ENCODE measurements at places on chromosomes 12 and 14.

- no peak for DNase-seq
Observed at GRCh38 chr12:88904705-88905104, 324.4 kb upstream of the KITLG start.

DNA sequence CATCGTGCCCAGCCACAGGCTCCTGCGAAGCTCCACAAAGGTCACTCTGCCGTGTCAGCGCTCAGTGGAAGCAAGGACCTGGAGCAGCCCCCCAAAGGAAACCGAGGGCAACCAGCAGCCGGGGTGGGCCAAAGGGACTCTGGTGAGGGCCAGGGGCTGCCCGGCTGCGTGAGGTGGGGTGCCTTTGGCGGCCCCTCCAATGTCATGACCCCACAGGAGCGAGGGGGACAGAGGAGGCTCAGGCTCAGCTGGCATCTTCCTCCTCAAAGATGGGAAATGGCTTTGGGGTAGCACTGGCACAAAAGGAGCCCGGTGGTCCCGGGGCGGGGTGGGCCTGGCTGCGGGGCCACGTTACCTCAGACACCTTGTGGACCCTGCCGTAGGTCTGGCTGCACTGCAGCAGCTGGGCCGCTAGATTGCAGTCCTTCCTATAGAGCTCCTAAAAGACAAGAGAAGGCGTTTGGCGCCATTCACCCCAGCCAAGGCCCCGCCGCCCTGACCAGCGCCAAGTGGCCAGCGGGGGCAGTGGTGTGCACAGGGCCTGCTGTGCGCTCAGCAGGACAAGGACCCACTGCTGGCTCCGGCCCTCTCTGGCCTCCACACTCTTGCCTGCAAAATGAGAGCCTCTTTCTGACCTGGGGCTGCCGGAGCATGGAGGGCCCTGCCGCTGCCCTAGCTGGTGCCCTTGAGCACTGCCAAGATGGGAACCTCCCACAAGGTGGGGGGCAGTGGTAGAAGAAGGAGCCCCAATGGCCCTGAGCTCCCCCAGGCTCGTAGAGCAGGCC is 46.9 kb downstream of the BEGAIN start:
- DNase-seq = peak; percentile 25

GRCh38 chr14:89767861-89768268 is 186.7 kb downstream of the EFCAB11 start:
- peak; percentile 40 for DNase-seq

- no peak for DNase-seq
Observed at GRCh38 chr14:94050231-94050880, 24.2 kb downstream of the OTUB2 start.

DNA sequence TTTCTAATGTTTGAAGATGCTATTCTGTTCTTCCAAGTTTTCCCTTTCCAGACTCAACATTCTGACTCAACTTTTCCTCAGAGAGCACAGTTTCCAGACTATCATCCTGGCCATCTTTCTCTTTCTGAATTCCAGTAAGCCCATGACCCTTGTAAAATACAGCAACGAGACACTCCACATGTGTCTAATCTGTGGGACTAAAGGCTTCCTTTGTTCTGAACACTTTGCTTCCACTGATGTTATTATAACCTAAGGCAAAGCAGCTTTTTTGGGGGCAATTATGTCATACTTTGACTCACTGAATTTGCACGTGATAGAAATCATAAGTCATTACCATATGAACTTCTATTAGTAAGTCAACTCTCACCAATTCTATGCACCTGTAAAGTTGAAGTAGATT is 6.3 kb upstream of the ART4 start:
- no peak for DNase-seq

DNA sequence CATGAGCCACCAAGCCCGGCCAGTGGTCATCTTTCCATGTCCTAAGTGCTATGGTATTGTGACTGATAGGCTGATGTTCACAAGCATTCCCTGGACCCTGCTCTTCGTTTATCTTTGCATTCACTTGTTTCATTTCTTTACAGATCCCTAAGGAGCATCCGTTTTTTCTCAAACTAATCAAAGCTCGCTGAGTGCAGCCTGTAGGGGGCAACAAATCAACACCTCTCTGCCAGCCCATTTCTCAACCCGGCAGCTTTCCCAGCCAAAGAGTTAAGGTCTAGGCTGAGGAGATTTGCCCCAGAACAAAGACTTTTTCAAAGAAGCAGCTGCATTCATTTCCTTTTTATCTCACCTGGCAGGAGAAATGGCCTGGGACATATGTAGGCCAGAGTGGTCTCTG is 12.1 kb downstream of the SIRT4 start:
- DNase-seq = peak; percentile 36

GRCh38 chr12:18992336-18992735 is 137.2 kb upstream of the PLEKHA5 start:
- DNase-seq = no peak

GRCh38 chr14:59116984-59117415 is 71.5 kb upstream of the DAAM1 start:
- no peak for DNase-seq

- peak; percentile 28 for DNase-seq
Observed at GRCh38 chr12:116319898-116320621, 42.6 kb upstream of the MED13L start.

DNA sequence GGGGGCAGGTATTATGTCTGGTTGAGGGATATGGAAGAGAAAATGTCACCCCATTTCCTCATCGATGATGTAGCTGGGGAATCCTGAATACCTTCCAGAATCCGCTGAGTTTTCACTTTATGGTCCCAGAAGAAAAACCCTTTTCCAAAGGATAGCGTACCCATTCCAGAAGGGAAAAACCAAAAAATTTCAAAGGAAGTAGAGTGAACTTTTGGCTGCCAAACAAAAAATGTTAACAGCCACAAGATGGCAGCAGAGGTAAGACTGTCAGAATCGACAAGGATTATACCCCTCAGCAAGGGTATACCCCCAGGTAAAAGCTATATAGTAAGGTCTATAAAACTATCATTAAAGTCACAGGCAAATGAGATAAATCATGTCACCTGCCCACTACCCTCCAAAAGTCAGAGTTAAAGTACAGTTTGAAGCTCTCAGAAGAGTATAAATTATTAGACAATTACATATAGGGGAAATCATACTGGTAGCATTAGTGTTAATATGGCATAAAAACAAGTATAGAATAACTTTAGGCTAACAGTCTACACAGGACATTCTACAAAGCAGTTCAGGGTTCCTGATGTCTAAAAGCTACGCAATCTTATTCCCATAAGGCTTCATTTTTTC is 18.0 kb downstream of the ACIN1 start:
- peak; percentile 13 for DNase-seq

GRCh38 chr14:79134361-79134760 is 964.2 kb downstream of the NRXN3 start:
- DNase-seq = no peak

GRCh38 chr14:32307881-32308582 is 21.1 kb upstream of the AKAP6 start:
- no peak for DNase-seq

GRCh38 chr14:96038558-96038919 is 623 bp upstream of the C14orf132 start:
- no peak for DNase-seq

- no peak for DNase-seq
Observed at GRCh38 chr12:42361909-42362646, 36.1 kb downstream of the PPHLN1 start.

DNA sequence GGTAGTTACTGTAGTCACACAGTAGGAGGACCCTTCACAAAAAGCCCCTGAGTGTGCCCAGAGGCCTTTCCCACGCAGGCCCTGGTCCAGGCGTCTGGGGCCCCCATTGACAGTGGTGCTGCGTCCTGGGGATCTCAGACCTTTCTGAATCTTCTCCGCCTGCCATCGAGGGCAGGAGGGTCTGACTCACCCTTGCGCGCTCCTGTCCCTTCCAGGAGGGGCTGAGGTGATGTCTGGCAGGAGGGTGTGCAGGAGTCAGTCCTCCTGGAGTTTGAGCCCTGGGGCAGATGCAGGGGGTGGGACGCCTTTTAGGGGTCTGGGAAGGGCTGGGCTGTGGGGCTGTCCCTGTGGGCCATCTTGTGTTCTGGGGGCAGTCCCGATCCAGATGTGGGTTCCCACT is 386.8 kb downstream of the TMEM121 start:
- no peak for DNase-seq

GRCh38 chr12:86349196-86349595 is 93.0 kb upstream of the MGAT4C start:
- DNase-seq = no peak

- no peak for DNase-seq
Observed at GRCh38 chr14:36654794-36655381, 6.8 kb upstream of the PAX9 start.

GRCh38 chr14:42848652-42849051 is 1242.0 kb downstream of the LRFN5 start:
- DNase-seq = no peak

DNA sequence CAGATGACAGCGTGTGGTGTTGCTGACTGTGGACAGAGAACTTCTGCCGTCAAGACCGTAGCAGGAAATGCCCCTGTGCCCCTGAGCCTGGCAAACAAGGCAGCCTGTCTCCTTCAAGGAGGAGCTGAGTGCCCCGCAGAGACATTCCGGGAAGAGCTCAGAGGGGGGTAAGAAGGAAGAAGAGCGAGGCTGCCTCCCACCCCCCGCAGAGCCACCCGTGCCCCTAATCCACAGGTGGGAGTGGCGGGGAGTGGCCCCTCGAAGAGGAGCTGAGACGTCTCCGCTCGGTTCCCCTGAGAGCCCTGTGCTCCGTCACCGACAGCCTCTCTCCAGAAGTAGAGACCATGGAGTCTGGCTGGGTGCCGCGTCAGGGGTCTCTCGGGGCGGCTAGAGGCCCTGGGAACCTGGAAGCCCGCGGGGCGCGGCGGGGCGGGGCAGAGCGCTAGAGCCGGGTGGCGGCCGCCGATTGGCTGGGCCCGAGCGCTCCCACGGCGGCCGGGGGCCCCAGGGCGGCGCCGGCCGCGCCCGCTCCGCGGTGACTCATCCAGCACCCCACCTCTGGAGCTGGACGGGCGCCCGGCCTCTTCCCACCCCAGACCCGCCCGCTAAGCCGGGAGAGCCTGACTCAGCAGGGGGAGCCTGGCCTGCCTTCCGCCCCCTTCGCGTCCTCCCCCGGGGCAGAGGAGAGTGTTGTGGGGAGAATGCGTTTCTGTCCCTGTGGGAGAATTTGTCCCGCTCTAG is 25.2 kb upstream of the KRT78 start:
- DNase-seq = peak; percentile 93

DNA sequence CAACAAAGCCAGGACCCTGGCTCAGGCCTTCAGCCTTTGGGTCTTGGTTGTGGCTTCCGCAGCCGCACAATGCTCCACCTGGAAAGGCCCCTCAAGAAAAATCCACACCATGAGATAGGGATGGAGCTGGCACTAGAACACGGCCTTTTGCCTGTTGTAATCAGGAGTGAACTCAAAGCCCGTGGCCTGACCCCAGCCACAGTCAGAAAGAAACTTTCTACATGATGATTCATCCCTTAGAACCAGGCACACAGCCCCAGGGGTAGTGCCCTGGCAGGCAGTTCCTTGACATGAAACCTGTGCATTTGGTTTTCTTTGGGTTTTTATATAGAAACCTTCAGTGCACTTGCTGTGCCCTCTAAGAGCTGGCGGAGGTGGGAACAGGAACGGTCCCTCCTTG is 5.1 kb downstream of the CLMN start:
- DNase-seq = peak; percentile 43

- DNase-seq = no peak
Observed at GRCh38 chr12:127548123-127548553, 718.8 kb upstream of the TMEM132C start.

DNA sequence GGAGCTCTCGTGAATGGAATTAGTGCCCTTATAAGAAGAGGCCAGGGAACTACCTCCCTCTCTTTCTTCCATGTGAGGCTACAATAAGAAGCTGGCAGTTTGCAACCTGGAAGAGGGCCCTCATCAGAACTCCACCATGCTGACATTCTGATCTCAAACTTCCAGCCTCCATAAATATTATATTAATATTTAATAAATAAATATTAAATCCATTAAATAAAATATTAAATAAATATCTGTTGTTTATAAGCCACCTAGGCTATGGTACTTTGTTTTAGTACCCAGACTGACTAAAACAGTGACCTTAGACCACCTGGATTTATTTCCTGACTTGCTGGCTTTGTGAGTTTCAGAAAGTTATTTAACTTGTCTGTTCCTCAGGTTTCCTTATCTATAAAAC is 49.9 kb downstream of the ZNF641 start:
- no peak for DNase-seq

GRCh38 chr12:43331935-43332334 is 220.1 kb downstream of the ADAMTS20 start:
- DNase-seq = no peak

GRCh38 chr12:28424965-28425364 is 234.7 kb downstream of the CCDC91 start:
- DNase-seq = no peak

- DNase-seq = no peak
Observed at GRCh38 chr12:75819512-75819911, 212.1 kb downstream of the PHLDA1 start.

- DNase-seq = no peak
Observed at GRCh38 chr14:66046035-66046434, 440.1 kb upstream of the CCDC196 start.

GRCh38 chr14:36221112-36221511 is 44.6 kb upstream of the PTCSC3 start:
- no peak for DNase-seq

GRCh38 chr12:25186038-25186787 is 8.7 kb downstream of the DNAI7 start:
- peak; percentile 54 for DNase-seq

GRCh38 chr12:47835831-47836155 is 16.1 kb upstream of the HDAC7 start:
- no peak for DNase-seq

DNA sequence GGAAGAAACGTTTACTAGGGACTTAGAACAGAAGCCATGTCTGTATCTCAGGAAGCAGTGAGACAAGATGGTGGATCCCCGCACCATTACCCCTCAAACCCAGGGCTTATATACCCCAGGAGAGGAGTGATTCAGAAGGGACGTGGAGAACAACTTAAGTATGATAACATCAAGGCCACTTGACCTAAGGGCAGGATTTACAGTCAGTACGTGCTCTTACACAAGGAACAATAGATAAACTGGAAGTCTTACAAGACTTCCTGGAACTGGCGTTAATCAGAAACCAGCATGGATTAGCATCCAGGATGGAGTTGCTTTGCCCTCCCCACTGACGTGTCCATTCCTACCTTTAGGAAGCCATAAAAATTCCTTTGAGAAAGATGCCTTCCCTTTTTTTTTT is 8.6 kb upstream of the ETFBKMT start:
- DNase-seq = no peak

GRCh38 chr12:128612150-128612850 is 211.5 kb downstream of the SLC15A4 start:
- DNase-seq = no peak

GRCh38 chr12:11777451-11777850 is 128.0 kb downstream of the ETV6 start:
- no peak for DNase-seq

- no peak for DNase-seq
Observed at GRCh38 chr14:81009346-81009745, 53.9 kb downstream of the TSHR start.

DNA sequence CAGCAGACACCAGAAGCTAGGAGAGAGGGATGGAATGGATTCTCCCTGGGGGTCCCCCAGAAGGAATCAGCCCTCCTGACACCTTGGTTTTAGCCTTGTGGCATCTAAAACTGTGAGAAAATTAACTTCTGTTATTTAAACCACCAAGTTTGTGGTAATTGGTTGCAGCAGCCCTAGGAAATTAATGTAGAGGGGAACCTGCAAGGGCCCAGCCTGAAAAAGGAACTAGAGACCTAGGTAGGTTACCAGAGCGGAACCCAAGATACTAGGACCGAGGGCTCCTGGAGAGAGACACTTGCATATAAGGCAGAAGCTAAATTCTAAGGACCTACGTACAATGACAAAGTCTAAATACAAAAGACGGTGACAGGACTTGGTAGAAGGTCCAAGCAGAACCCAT is 8.1 kb upstream of the DENND5B start:
- no peak for DNase-seq
